ENCODE measurements at places on chromosomes 12 and 14.

DNA sequence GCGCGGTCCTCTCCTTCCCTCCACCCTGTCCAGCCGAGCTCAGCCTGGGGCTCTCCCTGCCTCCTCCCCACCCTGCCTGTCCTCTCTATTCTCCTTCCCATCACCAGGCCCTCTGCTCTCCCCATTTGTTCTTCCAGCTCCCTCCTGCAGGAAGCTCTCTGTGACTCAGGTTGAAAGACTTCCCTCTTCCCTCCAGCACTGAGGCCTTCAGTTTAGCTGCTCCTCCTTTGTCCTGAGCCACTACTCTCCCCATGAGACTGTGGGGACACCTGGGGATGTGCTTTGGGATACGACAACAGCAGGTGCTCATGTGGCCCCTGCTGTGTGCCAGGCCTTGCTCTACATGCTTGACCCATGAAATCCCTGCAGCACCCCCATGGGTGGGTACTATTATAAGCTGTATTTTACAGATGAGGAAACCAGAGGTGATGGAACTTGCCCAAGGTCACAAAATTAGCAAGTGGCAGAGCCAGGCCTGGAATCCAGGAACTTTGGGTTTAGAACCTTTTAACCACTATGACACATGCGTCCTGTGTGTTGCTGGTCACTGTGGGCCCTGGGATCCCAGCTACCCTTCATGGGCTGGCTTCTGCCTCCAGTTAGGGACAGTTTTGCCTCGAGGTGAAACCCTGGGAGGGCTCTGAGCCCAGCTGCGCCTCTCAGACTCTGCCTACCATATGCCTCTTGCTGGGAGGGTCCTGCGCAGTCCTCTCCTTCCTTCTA, 5.5 kb downstream of the KRT80 start:
- DNase-seq, result no peak

- no peak for DNase-seq
Measured at GRCh38 chr14:55756078-55756477, 176.1 kb downstream of the KTN1 start.

DNA sequence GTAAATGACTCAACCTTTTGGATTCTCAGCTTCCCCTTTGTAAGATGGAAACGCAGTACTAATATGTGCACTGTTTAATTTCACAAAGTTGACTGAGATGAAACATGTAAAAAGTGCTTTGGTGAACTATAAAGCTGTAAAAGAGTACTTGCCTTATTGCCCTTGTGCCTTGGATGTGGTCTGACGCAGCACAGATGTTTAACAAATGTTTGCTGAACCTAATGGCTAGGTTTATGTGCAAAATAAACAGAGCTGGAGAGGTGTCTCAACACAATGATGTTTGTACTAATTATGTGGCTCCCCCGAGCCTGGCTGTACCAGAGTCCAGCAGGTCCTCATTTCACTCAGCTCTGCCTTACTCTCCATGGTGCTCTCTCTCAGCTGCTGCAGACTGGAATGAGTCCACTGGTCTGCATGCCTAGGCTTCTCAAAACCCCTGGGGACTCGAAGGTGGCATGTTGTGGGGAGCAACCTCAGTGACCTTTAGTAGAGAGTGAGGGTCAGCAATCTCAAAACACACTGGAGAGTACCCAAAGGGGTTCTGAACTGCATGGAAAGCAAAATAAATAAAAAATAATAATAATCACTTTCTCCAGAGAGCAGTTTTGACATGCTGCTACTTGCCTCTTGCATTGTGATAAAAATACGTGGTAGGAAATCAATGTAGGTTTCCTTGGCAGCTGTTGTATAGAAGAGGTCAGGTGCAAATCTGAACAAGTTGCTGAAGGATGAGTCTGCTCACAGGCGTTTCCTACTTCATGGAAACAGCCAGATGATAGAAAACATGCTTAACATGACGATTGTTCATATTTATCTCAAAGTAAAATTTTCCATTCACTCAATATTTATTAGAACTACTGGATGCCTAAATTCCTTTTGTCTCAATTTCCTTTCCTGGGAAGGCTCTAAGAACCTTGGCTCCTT, 8.5 kb upstream of the AMIGO2 start:
- DNase-seq, result no peak

DNA sequence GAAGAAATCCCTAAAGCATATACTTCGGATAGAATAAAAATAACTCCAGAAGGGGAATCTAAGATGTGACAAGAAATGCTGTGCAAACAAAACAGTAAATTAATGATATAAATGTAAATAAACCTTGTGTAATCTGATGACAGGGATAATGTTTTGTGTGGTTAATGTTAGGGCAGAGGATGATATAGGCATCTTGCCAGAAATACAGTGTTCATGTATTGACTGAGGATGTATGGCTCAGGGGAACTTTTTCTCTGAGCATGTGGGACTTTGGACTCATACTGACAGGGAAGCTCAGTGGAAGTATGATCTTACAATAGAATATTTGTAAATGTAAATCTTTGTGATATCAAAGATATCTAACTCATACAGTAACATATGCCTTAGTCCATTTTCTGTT, 420.2 kb downstream of the TMTC2 start:
- DNase-seq, result no peak

DNA sequence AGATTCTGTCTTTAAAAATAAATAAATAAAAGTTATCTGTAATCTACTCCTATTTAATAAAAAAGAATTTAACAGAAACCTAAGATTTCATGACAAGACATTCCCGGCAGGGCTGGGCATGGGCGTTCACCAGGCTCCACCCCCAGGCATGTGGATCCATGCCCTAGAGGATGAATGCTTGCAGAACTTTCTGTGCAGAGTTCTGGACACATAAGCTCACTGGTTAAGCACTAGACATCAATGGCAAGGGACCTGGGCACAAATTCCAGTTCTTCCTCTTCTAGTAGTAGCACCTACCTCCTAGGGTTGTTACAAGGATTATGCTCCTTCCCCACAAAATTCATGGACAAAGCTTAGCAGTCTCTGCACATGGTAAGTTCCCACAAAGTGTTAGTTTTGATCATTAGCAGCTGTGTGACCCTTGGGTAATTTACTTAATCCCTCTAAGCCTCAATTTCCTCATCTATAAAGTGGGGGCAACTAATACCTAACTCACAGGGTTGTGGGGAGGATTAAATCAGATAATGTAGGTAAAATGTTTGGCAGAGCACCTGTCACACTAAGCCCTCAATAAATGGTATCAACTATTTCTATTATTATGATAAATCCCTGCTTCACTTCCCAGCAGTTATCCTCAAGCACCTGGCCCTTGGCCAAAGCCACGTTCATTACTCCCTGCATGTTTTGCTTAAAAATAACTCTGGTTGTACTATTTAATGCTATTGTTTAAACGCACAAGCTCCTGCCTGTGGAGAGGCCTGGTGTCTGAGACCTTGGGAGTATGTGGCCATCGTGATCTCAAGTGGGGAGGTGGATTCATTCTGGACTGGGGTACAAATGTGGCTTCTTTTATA, 9.8 kb downstream of the GALNT6 start:
- DNase-seq, result no peak

DNA sequence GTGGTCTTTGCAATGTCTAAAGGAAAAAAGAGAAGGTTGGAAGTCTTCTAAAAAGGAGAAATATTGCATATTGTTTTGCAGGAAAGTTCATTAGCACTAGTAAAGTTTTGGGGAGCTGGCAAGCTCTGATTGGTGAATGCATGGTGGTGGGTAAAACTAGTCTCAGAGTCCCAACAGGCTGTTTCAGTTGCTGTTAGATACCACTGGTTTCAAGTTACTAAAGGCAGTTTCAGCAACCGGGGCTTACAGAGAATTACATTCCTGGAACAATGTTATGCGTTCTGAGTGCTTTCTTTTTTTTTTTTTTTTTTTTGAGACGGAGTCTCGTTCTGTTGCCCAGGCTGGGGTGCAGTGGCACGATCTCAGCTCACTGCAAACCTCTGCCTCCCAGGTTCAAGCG, 208.2 kb downstream of the EPS8 start:
- DNase-seq, result no peak

GRCh38 chr12:126067626-126068329, 1002.5 kb downstream of the AACS start:
- no peak for DNase-seq

DNA sequence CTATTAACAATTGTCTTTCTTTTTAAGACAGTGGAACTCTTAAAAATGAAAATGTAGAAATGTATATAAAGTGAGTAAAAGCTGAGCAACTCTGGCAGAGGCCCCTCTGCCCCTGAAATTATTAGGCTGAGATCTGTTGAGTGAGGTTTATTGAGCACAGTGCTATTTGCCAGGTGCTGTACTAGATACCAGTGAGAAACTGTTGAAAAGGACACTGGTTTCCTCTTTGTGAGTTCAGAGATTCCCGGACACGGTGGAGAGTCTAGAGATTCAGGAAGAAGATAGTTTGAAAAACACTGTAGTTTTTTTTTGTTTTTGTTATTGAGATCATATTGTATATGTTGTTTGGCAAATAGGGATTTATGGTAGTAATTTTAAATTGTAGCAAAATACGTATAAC, 11.2 kb downstream of the ACVR1B start:
- no peak for DNase-seq

- no peak for DNase-seq
Measured at GRCh38 chr14:96622926-96623325, 120.7 kb downstream of the PAPOLA start.

DNA sequence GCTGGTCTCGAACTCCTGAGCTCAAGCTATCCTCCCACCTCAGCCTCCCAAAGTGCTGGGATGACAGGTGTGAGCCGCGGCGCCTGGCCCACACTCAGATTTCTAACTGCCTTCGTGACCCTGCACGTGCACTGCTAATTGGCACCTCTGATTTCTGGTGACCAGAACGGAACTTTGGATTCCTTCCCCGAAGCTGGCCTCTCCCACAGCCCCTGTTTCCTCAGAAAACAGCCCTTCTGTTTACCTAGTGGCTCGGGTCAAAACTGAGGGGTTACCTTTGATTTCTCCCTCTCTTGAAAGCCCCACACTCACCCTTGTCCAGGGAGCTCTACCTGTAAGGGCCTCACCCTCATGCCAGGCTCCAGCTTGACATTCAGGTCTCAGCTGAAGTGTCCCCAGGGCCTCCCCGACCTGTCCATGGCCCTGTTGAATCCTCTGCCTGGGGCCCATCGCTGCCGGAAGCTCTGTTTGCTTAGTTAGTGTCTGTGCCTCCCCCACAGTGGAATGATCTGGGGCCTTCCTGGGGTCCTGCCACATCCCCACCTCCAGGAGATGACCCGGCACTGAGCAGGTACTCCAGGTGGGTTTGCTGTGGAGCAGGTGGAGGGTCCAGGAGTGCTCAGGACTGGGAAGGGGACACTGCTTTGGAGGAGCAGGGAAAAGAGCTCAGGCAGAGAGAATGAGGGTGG, 24.4 kb upstream of the FAM181A start:
- no peak for DNase-seq

GRCh38 chr14:20855652-20856291, 35.4 kb upstream of the RNASE3 start:
- DNase-seq, result no peak

DNA sequence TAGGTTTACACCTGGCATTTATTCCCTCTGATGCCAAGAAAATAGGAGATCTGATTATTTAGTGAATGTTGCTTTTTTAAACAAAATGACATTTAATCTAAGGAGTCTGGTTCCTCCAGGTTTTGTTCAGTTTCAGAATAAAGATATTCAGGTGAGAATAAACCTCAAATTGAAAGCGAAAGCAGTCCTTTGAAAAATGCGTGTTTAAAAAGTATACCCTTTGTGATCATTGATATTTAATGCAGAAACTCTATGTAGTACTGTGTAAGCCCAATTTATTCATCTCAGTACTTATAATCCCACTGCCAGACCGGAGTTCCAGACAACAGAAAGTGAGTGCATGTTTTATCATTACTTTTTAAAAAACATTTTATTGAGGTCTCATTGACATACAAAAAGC, 210.2 kb downstream of the KCNC2 start:
- no peak for DNase-seq

DNA sequence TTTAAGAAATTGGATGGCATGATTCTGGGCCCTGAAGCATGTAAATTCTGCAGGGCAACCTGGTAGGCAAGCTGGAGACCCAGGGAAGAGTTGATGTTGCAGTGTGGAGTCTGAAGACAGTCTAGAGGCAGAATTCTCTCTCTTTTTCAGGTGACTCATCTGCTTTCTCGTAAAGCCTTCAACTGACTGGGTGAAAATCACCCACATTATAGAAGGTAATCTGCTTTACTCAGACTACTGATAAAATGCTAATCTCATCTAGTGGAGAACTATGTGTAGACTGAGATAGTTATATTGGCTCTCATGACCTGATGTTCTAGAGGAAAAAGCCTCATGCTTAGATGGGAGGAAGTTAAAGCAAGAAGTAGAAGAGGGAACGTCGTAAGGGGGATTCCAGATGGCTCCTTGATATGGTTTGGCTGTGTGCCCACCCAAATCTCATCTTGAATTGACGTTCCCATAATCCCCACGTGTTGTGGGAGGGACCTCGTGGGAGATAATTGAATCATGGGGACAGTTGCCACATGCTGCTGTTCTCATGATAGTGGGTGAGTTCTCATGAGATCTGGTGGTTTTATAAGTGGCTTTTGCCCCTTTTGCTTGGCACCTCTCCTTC, 723.8 kb downstream of the BCL11B start:
- no peak for DNase-seq

- no peak for DNase-seq
Measured at GRCh38 chr14:54555651-54556050, 11.3 kb upstream of the SAMD4A start.

GRCh38 chr14:68245146-68246073, 425.8 kb downstream of the RAD51B start:
- no peak for DNase-seq

GRCh38 chr14:60655119-60655897, 6.0 kb upstream of the SIX1 start:
- DNase-seq, result no peak

DNA sequence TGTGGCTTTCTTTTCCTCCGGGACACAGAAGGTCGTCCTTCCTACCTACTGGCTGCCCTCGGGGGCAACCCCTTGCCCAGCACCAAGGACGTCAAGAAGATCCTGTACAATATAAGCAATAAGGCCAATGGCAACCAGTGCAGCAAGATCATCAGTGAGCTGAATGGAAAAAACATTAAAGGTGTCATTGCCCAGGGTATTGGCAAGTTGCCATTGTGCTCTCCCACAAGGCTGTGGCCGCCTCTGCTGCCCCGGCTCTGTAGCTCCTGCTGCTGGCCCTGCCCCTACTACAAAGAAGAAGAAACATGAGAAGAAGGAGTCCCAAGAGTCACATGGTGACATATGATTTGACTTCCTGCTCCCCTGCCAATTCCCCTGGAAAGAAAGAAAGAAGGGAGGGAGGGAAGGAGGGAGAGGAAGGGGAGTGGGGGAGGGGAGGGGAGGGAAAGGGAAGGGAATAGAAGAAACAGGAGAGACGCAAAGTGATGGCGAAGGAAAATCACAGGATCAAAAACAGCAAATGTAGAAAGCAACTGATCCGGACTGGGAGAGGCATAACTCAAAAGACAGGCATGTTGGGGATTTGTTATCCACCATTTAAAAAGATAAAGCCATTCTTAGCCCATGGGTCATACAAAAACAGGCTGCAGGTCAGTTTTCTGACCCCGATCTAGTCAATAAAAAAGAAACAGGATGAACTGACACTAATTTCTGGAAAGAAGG, 61.3 kb upstream of the RESF1 start:
- no peak for DNase-seq

- DNase-seq, result no peak
Measured at GRCh38 chr12:83538361-83538965, 851.8 kb downstream of the TMTC2 start.

- no peak for DNase-seq
Measured at GRCh38 chr12:51915003-51915625, 7.8 kb downstream of the ACVRL1 start.
